ENCODE measurements at places on chromosomes 5 and 9.

- DNase-seq = no peak
These were observed 8.3 kb upstream of the SEPTIN8 start for GRCh38 chr5:132785365-132785764.

DNA sequence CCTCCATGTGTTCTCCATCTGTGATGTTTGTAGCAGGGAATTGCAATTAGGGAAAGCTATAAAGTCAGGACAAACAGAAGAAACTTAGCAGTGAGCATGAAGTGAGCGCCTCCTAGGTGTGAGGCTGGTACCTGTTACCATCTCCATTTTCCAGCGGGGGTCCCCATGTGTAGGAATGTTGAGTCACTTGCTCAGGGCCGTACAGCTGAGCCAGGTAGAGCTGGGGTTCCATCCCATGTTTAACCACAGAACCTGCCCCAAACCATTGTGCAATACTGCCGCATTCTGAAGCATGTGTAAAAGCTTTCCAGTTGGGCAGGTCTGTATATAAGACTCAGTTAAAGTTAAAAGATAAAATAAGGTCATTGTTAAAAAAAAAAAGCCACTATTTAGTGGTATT lies 62.7 kb downstream of the NDFIP1 start:
- DNase-seq = no peak

- DNase-seq = peak; percentile 76
These were observed 5.9 kb upstream of the ACO1 start for GRCh38 chr9:32378496-32378895.

DNA sequence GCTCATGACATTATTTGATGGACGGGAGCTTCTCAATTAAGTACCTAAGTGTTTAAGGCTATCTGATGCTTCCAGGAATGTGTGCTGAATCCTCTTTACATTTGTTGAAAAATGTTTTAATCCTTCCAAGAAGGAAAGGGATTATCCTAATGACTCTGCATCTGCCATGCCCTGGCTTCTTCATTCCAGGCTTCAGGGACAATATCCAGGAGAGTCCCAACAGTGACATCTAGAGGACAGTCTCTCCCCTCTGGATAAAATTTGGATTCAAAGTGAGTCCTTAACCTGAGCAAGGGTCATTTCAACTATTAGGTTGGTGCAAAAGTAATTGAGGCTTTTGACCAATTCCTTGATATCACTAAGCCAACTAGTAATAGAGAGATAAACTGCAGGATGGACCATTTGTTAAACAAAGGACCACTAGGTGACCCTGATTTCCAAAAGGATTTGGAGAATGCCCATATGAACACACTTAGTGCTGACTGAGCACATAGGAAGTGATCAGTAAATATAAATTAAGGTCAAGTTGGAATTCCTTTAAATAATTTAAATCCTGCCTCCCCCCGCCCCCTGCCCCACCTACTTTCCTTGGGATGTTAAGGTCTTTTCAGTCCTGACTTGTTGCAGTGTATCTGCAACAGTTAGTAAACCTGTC lies 19.1 kb downstream of the TNFSF8 start:
- peak; percentile 74 for DNase-seq

DNA sequence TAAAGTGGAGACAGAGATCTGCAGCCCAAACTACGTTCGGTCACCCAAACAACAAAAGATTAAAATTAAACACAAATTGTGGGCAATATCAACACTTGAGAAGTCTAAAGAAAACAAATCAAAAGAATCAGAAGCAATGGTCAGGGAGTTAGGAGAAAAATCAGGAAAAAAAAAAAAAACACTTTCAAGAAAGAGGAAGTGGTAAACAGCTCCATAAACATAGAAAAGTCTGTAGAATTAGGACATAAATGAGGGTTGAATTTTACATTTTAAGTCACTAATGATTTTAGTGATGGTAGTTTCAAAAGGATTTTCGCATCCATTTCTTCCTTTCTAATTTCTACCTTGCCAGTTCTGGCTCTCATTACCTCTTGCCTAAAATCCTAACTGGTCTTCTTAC lies 10.1 kb downstream of the RNF145 start:
- DNase-seq = no peak

- DNase-seq = no peak
These were observed 273.1 kb downstream of the ACTL7B start for GRCh38 chr9:108582726-108583125.

- no peak for DNase-seq
These were observed 23.8 kb downstream of the PHAX start for GRCh38 chr5:126624534-126624933.

- no peak for DNase-seq
These were observed 267.5 kb upstream of the GRIA1 start for GRCh38 chr5:153222936-153223335.

DNA sequence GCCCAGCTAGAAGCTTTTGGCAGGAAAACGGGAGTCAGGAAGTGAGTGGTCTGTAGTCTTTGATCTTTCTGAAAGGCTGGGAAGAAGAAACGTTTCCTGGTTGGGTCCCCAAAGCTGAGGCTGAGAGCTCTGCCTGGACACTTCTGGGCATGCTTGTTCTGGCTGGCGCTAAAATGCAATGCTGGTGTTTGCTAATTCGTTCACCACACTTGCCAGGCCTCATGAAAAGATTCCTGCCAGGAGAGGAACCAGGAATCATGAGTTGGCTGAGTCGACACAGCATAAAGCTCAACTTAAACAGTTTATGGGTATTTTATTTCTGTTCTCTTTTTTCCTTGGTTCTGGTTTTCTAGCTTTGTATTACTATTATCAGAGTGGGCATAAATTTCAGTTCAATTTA lies 10.7 kb upstream of the PTGR1 start:
- no peak for DNase-seq

DNA sequence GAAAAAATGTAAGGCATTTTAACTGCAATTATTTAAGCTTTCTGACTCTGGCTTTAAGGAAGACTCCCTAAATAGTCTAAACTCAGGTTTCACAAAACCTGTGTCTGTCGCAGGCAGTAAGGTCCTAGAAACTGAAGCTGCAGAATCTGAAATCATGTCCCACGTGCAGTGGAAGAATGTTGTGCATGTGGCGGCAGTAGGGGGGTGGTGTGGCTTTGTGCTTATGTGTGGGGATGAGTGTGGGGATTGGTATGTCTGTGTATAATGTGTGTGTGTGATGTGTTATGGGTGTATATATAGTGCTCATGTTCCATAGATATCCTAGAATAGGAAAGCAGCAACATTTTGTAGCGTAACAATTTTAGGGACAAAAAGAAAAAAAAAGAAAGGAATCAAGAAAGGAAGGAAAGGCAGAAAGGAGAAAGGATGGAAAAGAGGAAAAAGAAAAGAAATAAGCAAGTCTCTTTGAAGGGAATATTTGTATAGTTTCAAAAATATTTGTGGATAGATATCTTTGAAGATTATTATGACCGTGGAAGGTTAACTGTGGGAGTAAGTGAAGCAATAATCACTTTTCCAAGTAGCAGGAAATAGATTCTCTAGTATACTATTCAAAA lies 6.6 kb downstream of the ANKDD1B start:
- DNase-seq = no peak

- DNase-seq = peak; percentile 85
These were observed 315.6 kb downstream of the TRIM32 start for GRCh38 chr9:117002686-117003085.

- peak; percentile 15 for DNase-seq
These were observed 850.2 kb upstream of the NUDT12 start for GRCh38 chr5:104412649-104413240.

DNA sequence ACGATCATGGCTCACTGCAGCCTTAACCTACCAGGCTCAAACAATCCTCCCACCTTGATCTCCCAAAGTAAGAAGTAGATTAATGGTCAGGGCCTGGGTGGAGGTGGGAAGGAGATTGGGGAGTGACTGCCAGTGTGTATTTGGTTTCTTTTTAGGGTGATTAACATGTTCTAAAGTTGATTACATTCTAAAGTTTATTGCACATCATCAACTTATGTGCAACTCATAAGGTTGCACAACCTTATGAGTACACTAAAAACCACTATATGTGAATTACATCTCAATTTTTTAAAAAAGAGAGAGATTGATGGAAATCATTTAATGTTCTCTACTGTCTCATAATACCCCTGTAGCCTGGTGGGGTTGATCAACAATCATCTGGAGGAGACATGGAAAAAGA lies 218.1 kb downstream of the AOPEP start:
- no peak for DNase-seq

DNA sequence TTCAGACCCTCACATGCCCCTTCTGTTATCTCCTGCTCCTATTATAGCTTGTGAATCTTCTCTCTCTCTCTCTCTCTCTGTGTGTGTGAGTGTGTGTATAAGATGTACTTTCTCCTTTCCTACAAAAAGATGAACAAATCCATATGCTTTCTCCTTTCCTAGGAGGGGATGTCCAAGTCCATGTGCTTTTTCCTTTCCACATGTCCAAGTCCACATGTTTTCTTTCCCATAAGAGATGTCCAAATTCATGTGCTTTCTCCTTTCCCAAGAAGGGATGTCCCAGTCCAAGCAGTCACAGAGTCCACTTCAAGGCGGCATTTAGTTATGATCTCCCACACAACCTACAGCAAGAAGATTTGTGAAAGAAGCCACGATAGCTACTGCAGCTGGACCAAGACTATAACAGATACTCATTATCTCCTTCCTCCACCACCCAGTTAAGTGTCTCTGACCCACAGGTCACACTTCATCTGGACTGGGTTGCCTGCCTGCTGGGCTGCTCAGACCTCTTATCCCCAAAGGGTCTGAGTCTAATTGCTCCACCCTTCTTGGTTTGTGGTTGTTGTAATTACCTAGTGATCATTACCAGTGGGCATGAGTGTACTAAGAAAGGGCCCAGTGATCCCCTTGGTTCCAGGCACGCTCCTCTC lies 18.4 kb upstream of the FOXI1 start:
- no peak for DNase-seq

DNA sequence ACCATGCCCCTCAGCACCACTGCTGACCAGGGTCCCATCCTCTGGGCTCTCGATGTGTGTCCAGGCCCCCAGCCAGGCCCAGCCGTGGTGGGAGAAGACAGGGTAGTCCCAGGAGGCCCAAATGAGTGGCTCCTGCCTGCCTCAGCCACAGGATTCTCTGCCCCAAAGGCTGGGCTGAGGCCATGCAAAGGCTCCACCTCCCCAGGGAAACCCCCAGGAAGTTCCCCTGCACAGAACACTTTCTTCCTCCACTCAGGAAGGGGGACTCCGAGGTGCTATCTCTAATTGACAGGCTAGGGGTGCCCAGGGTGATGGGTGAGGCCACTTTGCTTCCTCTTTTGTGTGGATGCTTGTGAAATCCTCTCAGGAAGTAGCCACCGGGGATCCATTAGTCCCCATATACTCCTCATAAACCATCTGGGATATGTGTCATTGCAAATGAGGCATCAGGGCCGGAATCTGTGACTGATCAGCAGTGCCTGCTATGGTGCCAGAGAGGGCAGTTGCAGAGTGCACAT lies 23.1 kb upstream of the TDRD7 start:
- DNase-seq = no peak

GRCh38 chr5:165928971-165929370 lies 2362.5 kb upstream of the WWC1 start:
- DNase-seq = no peak

DNA sequence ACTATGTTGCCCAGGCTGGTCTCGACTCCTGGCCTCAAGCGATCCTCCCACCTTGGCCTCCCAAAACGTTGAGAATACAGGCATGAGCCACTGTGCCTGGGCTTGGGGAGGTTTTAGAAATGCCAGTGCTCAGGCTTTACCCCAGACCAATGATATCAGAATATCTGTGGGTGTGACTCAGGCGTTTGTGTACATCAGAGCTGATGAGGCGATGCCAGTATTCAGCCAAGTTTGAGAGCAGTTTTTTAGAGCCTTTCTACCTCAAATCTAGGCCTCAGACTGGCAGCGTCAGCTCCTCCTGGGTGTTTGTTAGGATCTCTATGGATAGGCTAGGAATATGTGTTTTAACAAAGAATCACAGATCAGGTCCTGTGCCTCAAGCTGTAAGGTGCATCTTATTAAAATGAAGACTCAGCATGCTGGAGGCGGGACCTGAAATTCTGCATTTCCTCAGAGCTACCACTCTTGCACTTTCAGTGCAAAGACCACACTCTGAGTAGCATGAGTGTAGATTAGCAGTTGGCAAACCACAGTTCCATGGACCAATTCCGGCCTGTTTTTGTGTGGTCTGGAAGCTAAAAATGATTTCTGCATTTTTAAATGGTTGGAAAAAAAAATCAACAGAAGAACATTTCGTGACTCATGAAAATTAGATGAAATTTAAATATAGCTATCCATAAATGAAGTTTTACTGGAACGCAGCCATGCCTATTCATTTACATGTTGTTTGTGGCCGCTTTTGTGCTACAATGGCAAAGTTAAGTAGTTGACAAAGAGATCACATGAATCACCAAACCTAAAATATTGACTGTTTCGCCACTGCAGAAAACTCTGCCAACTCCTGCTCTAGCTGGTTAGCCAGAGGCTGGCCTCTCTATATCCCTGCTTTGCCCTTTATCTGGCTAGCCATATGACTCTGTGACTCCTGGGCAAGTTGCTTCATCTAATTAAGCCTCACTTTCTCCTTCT lies 92.2 kb downstream of the KLF4 start:
- DNase-seq = no peak

DNA sequence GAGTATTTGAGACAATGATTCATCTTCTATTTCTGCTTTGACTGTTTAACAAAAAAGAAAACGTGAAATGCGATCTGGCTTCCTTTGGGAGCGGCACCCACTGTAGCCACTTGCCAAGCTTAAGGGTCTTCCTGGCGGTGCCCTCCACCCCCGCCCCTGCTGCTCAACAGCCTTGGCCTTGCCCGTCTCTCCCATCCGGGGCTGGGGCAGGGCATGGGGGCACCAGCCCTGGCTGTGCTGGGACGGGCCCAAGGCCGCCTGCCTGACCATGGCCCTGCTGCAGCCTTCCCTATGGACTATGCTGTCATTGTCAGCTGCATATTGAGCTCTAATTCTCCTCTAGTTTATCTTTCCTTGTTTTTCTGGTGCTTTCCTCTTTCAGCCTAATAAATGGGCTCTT lies 115.8 kb upstream of the CACNA1B start:
- no peak for DNase-seq

GRCh38 chr9:108049026-108049607 lies 559.5 kb upstream of the KLF4 start:
- no peak for DNase-seq

GRCh38 chr5:176875783-176876505 lies 23.2 kb downstream of the HK3 start:
- DNase-seq = no peak

DNA sequence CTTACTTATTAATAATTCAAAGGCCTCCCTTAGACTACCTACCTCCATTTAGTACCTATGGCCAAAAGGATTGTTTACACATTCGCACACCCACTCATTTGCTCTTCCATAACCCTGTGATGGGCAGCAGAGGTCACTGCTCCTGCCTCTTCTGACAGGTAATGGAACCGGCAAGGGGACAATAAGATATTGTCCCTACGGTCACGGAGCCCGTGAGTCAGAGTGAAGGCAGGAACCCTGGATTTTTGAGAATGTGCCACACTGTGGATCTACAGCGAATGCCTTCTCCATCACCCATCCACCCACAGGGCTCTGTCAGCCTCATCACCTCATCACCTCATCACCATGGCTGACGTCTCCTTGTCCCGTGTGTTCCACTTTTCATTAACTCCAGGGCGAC lies 132.3 kb downstream of the MYO10 start:
- DNase-seq = no peak

DNA sequence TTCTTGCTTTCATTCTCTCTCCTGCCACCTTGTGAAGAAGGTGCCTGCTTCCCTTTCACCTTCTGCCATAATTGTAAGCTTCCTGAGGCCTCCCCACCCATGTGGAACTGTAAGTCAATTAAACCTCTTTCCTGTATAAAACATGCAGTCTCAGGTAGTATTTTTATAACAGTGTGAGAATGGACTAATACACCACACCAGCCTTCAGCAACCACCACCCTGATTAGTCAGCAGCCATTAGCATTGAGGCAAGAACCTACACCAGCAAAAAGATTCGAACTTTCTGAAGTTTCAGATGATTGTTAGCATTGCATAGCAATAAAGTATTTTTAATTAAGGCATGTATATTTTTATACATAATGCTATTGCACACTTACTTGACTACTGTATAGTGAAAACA lies 980.2 kb downstream of the EFNA5 start:
- no peak for DNase-seq

All from cerebellar cortex (tissue), 1 donor.